Stimulated activated CD8-positive, alpha-beta memory T cell treated with anti-CD3 and anti-CD28 coated beads, Interleukin-7, amount 100 ng/mL, for 1 hour (primary cell): ENCODE measurements at places on chromosomes 1 and 21.

DNA sequence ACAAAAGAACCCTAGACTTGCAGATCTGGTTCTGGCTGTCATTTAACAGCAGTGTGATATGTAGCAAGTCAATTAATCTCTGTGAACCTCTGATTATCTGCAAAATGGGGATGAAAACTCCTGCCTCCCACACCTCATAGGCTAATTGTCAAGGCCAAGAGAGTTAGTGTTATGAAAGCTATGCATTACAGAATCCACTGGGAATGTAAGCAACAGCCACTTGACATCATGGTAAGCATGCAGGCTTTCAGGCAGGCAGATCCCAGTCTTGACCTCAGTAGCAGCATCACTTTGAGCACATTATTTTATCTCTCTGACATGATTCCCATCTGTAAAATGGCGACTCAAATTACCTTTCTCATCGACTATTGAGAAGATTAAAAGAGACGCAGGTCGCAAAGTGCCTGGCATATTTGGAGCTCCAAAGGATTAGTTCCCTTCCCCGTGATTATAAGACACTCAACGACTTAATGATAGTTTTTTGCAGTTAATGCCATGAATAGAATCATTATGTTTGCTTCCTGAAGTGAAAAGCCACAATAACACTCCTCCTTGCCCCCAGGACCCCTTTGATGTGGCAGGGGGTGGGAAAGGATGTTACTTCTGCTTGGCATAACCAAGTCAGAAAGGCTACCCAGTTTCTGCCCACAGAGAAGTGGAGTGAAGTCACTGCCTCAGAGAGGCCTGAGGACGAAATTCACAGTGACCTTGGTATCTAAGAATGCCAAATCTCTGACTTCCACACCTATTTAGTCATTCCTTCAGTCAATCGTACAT, 273.0 kb upstream of the NFIA start:
- DNase-seq: no peak

GRCh38 chr1:173024543-173024942, 26.2 kb downstream of the TNFSF18 start:
- no peak for DNase-seq

DNA sequence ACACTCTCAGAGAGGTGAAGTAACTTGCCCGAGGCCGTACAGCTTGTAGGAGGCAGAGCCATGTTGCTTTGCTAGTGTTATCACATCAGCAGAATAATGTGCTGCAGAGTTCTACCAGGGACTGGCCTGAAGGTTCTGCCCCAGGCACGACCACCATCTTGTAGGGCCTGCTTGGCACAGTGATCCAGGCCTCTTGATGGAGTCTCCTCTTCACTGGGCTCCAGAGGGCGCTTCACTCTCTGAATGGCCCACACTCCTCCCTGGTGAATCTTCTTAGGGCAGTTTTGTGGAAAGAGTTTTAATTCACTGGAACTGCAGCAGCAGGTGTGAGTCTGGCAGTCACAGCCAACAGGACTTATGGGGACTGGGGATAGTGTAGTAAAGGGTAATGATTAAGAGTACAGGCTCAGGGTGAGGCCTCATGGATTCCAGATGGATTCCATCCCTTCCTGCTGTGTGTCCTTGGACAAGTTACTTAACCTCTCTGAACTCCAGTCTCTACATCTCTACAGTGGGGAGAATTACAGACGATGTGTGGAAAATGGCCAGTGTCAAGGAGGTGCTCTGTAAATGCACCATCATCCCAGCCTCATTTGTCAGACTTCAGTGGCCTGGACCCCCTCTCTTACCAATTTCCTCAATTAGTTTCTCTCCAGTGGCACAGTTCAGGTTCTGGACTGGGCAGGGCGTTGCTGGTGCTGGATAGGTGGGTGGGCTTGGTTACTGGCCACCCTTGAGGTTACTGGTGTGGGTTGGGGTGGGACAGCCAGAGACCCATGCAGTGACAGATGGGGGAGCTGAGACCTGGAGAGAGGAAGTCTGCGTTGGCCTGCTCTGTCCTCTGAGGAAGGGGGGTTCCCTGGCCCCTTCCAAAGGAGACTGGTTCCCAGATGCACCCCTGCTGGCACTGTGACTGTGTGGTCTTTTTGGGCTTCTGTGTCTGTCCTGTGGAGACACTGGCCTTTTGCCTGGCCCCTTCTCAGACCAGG, 45.9 kb upstream of the CSF3R start:
- DNase-seq: no peak

DNA sequence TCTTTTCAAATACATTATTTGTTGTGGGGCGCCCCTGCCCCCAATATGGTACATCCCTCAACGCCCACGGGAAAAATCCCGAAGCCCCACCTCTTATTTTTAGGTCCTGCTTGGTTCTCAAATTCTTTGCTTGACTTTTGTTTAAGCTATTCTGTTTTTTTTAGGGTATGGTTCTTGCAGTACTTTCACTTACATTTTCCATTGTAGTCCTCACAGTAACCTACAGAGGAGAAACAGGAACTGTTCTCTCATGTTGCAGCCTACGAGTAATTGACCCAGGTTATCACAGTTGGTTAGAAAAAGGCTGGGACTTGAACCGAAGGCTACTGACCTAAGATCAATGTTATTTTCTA, 697 bp upstream of the C21orf91 start:
- no peak for DNase-seq

DNA sequence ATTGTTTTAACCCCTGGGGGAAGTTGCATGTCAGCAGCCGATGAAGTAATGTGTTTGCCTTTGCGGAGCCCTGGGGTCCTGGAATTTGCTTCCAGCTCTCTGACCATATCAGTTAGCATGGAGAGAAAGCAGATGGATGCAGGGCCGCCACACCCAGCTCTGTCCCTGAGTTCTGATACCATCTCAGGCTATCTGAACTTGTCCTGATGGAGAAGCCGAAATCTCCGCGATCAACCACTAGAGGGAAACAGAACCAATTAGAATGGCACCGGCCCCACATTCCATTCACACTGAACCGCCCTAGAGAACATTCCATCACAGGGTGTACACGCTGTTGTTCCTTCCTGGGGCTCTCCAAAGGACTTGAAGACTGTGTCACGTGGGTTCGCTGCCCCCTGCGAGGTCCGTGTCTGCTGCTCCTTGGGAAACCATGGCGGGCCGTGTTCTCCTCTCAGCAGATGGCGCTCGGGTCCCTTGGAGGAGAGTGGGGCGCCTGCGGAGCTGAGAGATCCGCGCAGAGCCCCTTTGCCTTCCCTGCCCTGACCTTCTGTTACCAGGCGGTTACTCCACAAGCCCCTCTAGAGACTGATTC, 75.4 kb downstream of the ABCA4 start:
- no peak for DNase-seq

DNA sequence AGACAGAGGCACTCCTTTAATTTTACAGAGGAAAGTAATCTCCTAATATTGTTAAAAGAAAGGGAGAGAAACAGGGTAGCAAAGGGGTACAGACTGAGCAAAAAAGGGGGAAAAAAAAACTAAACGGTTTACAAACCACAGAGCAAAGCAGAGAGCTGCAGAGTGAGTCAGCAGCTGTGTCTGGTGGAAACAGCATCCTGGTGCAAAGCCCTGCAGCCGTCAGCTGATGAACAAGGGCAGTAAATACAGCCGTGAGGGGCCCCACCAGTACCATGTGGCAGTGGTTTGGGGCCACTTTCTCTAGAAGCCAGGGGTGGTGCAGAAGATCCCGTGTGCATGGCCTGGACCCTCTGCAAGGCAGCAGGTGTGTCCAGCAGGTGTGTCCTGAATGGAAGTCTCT, 111.3 kb downstream of the ERG start:
- no peak for DNase-seq

GRCh38 chr1:96521994-96522760, 199.4 kb upstream of the PTBP2 start:
- DNase-seq: no peak

GRCh38 chr1:3543076-3544039, 68.0 kb downstream of the MEGF6 start:
- DNase-seq: no peak

DNA sequence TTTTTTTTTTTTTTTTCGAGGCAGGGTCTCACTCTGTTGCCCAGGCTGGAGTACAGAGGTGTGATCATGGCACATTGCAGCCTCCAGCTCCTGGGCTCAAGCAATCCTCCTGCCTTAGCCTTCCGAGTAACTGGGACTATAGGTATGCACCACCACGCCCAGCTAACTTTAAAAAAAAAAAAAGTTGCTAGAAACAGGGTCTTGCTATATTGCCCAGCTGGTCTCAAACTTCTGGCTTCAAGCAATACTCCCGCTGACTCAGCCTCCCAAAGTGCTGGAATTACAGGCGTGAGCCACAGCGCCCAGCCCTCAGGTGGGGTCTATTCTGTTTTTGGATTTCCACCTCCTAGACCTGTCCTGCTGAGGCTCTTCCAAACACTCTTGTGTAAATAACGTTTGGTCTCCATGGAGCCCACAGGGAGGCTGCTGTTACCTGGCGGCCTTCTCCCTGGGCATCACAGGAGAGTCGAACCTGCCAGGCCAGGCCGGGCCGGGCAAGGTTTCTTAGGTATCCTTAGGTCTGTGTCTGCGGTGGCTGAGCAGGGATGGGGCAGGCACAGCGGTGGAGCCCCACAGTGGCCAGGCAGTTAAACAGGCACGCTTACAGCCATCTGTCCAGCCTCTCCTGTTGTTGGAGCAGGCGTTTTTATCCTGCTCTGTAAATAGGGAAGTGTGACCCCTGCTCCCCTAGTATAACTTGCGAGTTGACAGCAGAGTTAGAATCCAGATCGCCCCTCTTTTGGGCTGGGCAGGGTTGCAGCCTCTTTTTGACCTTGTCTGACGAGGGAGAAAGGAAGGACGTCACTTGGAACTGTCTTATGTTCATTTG, 18.8 kb downstream of the PLEKHM2 start:
- no peak for DNase-seq

GRCh38 chr21:40846587-40847411, at the start of gene DSCAM:
TSS of gene DSCAM (minus strand) at chr21:40847158. CDS start at chr21:40846661, 497 bp downstream.
- DNase-seq: no peak

- DNase-seq: no peak
These were observed 33.4 kb upstream of the NRIP1 start for GRCh38 chr21:15098181-15098580.

DNA sequence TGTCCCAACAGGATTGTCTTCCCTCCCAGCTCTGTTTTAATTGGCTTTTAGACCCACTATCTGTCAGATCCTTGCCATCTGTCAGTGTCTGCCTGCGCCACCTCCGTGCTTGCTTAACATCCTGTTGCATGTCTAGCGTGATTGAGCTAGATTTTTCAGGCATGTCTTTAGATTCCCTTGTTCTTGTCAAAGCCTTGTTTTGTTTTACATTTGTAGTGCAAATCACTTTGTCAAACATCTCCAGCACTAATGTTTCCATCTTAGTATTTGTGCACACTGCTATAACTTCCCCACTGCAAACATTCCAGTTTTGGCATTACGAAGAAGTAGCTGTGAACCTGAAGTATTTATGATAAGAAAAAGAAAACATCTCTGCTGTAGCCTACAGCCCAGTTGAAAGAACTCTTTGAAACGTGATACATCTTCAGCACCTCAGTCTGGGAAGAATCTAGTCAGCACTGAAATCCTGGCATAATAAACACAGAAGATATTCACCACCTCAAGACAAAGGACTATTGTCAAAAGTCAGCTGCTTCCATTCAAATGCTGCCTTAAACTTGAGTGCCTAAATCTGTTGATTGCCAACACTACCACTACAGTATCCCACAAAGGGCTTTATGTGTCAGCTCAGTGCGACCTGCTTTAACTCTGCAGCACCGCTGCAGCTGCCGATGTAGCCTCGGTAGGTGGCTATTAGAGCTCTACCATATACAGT, 105.0 kb downstream of the FNBP1L start:
- no peak for DNase-seq

- DNase-seq: no peak
These were observed 141.8 kb upstream of the ZRANB2 start for GRCh38 chr1:71222668-71223067.

DNA sequence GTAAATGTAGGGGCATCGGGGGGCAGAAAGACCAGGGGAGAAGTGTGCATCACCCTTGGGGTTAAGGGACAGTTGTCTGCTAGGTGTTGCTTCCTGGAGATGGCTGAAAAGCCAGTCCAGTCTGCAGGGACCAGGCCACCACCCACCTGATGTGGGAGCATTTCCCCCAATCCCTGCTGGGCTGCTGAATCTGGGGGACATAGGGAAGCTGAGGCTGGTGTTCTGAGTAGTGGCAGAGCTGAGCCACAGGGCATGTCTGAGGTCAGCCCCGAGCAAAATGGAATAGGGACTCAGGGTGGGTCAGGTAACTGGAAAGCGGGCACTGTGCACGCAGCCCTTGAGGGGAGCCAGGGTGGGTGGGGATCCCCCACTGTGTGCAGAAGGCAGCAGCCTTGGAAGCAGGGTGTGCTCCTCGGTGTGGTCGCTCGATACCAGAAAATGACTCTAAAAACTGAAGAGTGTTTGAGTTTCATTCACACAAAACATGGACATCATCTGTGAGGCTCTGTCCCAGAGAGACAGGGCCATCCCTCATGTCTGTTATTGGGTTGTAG, 2.4 kb upstream of the CCNL2 start:
- DNase-seq: no peak

GRCh38 chr1:15341634-15342407, 67.9 kb upstream of the EFHD2 start:
- no peak for DNase-seq

DNA sequence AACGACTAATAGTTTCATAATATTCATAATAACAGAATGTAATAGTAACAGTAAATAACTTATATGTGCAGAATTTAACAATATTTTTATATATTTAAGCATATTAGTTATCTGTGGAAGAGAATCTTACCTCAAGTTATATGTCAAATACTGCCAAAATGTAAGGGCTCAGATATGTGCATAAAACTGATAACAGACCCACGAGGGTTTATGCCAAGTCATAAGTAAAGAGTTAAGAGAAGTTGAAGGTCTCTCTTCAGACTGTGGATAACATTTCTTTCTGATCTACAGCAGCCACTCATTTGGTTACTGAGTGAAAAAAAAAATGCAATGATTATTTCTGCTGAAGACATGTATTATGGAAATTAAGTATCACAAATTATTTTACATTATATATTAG, 1167.8 kb upstream of the NCAM2 start:
- no peak for DNase-seq

GRCh38 chr1:27137544-27138075, 17.3 kb downstream of the SLC9A1 start:
- no peak for DNase-seq

GRCh38 chr1:52913537-52913936, 8.0 kb downstream of the ECHDC2 start:
- no peak for DNase-seq

DNA sequence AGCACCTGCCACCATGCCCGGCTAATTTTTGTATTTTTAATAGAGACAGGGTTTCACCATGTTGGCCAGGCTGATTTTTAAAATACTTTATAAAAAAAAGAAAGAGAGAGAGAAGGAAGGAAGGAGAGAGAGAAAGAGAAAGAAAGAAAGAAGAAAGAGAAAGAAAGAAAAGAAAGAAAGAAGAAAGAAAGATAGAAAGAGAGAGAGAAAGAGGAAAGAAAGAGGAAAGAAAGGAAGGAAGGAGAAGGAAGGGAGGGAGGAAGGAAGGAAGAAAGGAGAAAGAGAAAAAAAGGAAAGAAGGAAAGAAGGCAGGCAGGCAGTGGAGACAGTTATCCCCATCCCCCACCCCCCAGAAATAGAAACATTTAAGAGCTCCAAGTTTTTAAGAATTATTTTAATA, 69.9 kb downstream of the TOMM20 start:
- no peak for DNase-seq
